ENCODE measurements at places on chromosomes 11 and 22.

GRCh38 chr11:67691149-67691548 is 16.7 kb upstream of the ALDH3B2 start:
- DNase-seq: no peak

GRCh38 chr22:29524442-29525191 is 28.9 kb downstream of the THOC5 start:
- DNase-seq: peak; percentile 12

DNA sequence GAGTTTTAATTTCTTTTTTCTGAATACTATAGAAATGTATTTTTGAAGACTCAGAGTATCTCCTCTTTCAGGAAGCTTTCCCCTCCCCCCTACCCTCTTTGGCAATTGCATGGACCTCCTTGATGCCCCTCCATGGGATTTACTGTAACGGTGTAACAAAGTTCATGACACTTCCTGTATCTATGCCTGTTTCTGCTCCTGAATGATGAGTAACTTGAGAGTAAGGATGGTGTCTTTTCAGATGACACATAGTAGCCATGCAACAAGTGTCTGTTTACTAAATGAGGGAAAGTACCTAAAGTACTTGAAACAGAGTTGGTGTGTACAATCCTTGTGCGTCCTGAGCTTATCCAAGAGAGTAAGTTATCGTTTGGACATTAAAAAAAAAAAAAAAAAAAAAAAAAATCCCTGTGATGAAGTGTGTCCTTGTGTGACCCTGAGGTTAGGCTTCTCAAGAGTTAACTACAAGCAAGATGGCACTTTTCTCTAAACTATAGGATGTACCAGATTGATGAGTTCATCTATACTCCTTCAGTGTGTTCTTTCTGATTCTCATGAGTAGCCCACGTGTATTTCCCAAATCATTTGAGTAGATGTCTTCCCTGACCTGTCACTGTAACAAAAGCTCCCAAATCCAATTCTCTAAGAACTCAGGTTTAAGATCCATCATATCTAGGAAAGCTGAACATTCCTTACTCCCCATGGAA is 7.4 kb downstream of the ETS1 start:
- DNase-seq: peak; percentile 11

- no peak for DNase-seq
These were observed 30.6 kb upstream of the ROBO3 start for GRCh38 chr11:124834526-124835180.

- no peak for DNase-seq
These were observed 22.1 kb upstream of the RRAS2 start for GRCh38 chr11:14380947-14381561.

GRCh38 chr11:46452918-46453517 is 61.4 kb upstream of the CHRM4 start:
- no peak for DNase-seq

GRCh38 chr11:21944577-21944976 is 248.3 kb upstream of the ANO5 start:
- DNase-seq: no peak

- DNase-seq: no peak
These were observed 71.4 kb downstream of the EFCAB6 start for GRCh38 chr22:43740587-43741270.

DNA sequence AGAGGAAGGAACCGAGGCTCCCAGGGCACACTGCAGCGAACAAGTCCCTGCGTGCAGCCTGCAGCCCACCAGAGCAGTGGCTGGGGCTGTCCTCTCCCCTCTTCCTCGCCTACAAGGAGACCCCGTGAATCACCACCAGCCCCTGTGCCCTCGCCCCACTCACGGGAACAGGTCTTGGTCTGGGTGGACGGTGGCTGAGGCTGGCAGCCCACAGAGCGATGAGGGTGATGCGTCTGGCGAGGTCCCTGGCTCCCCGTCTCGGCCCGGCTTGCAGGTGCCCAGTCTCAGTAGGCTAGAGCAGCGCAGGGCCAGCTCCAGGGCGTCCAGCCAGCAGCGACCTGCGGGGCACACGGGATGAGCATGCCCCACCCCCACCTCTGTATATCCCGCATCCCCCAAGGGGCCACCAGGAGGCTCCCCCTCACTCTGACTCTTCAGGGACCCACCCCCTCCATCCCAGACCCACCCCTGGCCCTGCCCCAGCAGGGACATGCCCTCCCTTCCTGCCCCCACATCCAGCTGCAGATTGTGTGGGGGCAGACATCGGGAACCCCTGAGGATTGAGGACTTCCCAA is 50.5 kb upstream of the CARS1 start:
- DNase-seq: no peak

- peak; percentile 79 for DNase-seq
These were observed 154.4 kb downstream of the SBF2 start for GRCh38 chr11:10139656-10140055.

DNA sequence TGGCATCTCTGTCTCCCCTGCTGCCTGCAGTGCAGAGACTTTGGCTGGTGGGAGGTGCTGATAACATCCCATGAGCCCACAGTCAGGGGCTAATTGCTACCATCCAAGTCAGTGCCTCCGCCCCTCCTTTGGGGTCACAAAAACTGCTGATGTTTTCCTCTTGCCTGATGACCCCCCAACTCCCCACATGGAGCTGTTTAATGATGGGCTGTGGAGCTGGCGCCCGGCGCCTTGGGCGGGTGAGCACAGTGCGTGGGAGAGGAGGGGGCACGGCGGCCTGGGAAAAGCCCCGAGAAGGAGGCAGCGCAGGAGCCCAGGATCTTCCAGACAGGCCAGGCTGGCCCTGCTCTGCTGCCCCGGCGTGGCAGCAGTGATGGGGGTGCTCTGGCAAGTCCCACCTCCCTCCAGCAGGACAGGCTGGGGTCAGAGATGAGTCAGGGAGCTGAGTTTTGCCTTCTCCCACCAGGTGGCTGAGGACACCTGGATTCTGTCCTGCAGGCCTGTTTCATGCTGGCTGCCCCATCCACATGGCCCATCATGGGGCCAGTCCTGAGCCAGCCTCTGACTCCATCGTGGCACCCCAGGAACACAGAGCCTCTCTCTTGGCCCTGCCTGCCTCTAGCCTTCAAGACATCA is 43.8 kb downstream of the NECTIN1 start:
- no peak for DNase-seq

DNA sequence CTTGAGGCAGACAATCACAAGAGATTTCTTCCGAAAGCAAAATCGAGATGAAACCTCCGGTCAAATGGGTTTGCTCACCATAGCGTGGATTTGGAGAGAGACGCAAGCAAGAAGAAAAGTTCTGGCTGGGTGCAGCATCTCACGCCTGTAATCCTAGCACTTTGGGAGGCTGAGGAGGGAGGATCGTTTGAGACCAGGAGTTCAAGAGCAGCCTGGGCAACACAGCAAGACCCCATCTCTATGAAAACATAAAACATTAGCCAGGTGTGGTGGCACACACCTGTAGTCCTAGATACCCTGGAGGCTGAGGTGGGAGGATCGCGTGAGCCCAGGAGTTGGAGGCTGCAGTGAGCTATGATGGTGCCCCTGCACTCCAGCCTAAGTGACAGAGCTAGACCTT is 24.4 kb downstream of the MN1 start:
- DNase-seq: no peak

- DNase-seq: peak; percentile 24
These were observed 44.2 kb upstream of the TTLL12 start for GRCh38 chr22:43230971-43231723.

GRCh38 chr11:46281371-46281831 is 3.9 kb downstream of the CREB3L1 start:
- DNase-seq: no peak

GRCh38 chr11:131687291-131688047 is 317.1 kb downstream of the NTM start:
- DNase-seq: no peak

GRCh38 chr11:76609736-76610370 is 60.7 kb downstream of the LRRC32 start:
- DNase-seq: no peak

- DNase-seq: no peak
These were observed 8.3 kb downstream of the NDUFV1 start for GRCh38 chr11:67614730-67615714.

- DNase-seq: peak; percentile 6
These were observed 165.6 kb downstream of the SHANK2 start for GRCh38 chr11:71086687-71087258.

DNA sequence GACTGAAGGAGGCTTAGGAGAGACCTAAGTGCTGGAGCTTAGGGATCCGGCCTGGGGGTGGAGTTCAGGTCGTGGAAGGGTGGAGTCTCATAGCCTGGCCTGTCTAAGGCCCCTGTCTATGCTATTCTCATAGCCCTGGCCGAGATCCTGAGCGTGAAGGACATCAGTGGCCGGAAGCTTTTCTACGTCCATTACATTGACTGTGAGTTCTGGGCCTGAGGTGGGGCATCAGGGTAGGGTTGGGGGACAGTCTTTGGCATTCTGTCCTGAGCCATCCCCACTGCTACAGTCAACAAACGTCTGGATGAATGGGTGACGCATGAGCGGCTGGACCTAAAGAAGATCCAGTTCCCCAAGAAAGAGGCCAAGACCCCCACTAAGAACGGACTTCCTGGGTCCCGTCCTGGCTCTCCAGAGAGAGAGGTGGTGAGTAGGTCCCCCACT is 603 bp downstream of the KAT5 start:
- no peak for DNase-seq

- no peak for DNase-seq
These were observed 189.3 kb upstream of the NECTIN1 start for GRCh38 chr11:119918347-119918746.

GRCh38 chr11:88414981-88415413 is 77.5 kb upstream of the CTSC start:
- DNase-seq: peak; percentile 49

DNA sequence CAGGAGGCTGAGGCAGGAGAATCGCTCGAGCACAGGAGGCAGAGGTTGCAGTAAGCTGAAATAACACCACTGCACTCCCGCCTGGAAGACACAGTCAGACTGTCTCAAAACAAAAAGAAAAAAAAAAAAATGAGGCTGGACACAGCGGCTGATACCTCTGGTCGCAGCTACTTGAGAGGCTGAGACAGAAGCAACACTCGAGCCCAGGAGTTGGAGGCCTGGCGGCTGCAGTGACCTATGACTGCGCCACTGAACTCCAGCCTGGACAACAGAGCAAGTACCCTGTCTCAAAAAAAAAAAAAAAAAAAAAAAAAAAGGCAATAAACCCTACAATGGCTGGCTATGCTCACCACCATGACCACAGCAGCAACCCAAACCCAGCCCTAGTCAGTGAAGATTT is 11.0 kb downstream of the NAP1L4 start:
- no peak for DNase-seq

DNA sequence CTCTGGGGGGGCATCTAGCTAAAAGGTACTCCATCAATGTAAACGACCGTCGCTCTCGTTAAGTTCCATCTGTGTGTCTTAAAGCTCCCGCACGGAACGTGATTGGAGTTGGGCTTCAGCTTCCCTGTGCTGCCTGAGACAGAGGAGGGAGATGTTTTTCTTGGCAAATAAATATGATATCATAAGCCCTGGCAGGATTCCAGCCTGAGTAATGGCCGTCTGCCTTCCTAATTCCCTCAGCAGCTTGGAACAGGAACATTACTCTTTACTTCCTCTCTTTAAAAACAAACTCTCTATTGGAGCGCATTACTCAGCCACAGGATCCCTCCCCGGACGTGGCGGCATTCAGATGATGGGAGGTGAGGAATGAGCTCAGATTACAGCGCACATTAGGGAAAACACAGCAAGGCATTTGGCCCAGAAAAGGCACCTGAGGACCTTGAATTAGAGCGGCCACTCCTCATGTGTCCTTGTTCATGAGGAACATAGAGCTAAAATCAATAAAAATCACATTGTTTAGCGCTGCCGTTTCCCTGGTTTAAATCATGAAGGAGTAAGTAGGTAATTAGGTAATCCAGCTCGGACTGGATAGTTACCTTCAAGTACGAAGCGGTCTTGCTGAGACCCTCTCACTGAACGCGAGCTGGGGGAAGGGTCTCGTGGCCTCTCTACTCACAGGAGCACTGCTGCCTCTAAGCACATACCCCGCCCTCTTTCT is 230.4 kb downstream of the ST3GAL4 start:
- DNase-seq: peak; percentile 97

DNA sequence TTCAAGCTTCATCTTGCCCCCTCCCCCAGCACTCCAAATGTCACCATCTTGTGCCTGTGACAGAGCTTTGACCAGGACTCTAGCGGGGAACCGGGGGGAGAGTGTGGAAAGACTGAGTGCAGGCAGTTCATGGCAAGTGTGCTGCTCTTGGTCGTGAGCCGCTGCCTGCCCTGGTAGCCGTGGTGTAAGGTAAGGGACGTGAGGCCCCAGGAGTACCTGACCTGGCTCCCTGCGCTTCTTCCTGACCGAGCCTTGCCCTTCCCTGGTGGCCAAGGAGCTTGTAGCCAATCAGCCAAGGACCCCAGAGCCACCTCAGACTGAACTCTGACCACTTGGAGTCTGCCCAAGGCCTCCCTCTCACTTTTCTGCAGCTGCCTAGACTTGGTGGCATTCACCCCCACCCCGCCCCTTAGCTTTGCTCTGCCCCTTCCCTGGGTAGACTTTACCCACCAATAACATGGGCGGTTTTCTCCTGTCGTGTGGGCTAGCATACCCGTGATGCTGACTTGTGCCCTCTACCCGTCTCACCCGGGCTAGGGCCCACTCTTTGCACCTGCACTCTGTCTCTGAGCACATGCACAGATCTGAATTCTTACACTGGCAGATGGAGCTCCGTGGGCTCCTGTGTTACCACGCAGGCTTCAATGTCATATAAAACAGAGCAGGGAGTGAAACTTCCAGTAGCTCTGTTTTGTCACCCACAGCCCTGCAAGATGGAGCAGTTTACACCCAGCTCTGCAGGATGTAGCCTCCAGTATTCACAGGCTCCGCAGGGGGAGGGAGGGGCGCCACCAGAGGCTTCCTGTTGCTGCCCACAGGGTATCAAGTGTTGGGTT is 1.5 kb downstream of the DGKZ start:
- no peak for DNase-seq

- peak; percentile 31 for DNase-seq
These were observed 268.4 kb downstream of the ETS1 start for GRCh38 chr11:128318856-128319474.

- DNase-seq: no peak
These were observed 68.5 kb upstream of the OPCML start for GRCh38 chr11:133600786-133601185.

DNA sequence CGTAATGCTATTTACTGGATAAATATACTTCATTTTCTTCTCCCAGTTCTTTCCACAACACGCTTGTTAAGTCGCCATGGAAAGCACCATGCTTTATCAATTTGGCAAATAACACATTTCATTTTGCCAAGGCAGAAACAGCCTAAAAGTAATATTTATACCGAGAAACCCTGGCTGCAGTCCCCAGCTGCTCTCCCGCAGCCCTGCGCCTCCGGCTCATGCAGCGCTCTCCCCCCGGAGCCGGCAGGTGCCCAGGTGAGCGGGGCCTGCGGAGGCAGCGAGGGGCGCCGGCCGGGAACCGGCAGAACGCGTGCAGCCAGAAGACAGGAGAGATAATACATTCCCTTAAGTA is 681 bp upstream of the ARHGEF12 start:
- DNase-seq: no peak

GRCh38 chr22:31128156-31128555 is 5.4 kb downstream of the INPP5J start:
- DNase-seq: no peak

DNA sequence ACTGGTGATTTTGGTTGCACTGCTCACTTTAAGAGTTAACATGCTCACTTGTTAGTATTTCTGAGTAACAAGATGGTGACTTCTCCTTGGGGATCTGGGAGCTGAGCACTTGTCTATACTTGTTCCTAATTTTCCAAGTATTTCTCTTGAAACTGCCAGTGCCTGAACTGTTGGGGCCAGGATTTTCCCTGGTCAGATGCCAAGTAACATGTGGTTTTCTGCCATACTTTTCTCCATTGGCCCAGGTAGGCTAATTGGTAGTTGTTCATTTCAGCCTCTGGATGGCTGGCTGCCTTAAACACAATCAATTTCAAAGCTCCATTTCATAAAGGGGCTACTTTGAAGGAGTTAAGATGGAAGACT is 35.0 kb downstream of the RNF141 start:
- DNase-seq: no peak
